ENCODE measurements at places on chromosomes 11 and 22. TPM values are rescaled to one million over a fixed set of nuclear protein-coding genes. Genes with fewer than 3 reads are reported as not detected.

CASP4 gene
- total RNA-seq, result 5.0 TPM

KIAA0930 gene
- 77.3 TPM for total RNA-seq

APOBEC3F gene
- total RNA-seq, result 2.1 TPM

FGF4 gene
- total RNA-seq, result not detected

SMC1B gene
- not detected for total RNA-seq

APOA5 gene
- not detected for total RNA-seq

TEX12 gene
- not detected for total RNA-seq

OR2AT4 gene
- 0.01 TPM for total RNA-seq

CLCF1 gene
- 46.1 TPM for total RNA-seq

SLC22A8 gene
- total RNA-seq, result not detected

ALDH3B1 gene
- 120 TPM for total RNA-seq

SNX32 gene
- 0.14 TPM for total RNA-seq

MYH9 gene
- total RNA-seq, result 197 TPM

CARD18 gene
- not detected for total RNA-seq

TRAPPC4 gene
- 64.4 TPM for total RNA-seq

OR10A6 gene
- not detected for total RNA-seq

SSH3 gene
- 23.4 TPM for total RNA-seq

GDPD4 gene
- not detected for total RNA-seq

MAJIN gene
- total RNA-seq, result not detected

OR10V1 gene
- not detected for total RNA-seq

NNMT gene
- total RNA-seq, result 159 TPM

CARNS1 gene
- 0.18 TPM for total RNA-seq

ATP6V1E1 gene
- 110 TPM for total RNA-seq
